ENCODE measurements at places on chromosomes 13 and 19.
A peak's percentile ranks its signal among the peaks of the same experiment; 100 is the strongest.

GRCh38 chr19:31717269-31717923, 368.2 kb upstream of the TSHZ3 start:
- no peak for DNase-seq

DNA sequence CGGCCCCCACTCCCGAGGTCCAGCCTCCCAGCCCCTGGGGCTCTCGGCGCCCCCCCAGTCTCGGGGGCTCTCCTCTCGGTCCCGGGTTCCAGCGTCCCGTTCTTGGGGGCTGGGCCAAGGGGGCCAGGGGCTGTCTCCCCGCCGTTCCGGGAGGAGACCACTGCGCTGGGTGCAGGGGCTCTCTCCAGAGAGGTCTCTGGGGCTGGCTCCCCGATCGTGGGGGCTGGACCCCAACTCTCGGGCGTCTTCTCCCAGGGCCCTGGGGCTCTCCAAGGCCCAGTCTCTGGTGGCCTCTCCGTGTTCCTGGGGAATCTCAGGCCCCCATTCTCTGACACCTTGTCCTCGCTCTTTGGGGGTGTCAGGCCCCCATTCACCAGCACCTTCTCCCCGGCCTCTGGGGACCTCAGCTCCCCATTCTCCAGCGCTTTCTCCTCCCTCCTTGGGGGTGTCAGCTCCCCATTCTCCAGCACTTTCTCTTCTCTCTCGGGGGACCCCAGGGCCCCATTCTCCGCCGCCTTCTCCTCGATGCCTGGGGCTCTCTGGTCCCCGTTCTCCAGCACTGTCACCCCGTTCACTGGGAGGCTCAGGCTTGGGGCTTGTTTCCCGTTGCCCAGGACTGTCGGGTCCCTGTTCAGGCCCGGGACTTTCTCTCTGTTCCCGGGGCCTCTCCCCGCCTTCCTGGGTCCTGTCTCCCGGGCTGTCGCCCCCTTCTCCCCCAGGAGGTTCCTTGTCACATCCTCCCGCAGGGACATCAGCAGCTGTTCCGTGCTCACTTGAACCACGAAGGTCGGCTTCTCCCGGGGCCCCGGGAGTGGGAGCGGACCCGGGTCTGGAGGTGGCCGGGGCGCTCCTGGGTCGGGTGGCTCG, 13.7 kb downstream of the LMTK3 start:
- no peak for DNase-seq

- no peak for DNase-seq
Observed at GRCh38 chr19:18895824-18896341, at the start of gene CERS1. TSS of gene CERS1 (minus strand) at chr19:18896158. CDS start at chr19:18896072, 86 bp downstream.

DNA sequence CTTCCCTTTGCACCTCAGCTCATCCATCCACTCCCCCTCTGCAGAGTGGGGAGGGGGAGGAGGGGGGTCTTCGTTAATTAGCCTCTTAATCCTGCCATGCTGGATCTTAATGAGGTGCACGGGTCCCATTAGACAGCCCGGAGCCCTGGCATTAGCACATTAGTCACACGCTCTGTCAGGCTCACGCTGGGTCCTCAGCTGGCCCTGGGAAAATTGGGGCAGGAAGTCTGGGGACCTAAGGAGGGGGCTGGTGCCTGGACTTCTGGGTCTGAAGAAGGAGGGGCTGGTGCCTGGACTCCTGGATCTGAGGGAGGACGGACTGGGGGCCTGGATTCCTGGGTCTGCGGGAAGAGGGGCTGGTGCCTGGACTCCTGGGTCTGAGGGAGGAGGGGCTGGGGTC, 444 bp upstream of the NCCRP1 start:
- DNase-seq: no peak

GRCh38 chr19:29415507-29415906, 110.3 kb upstream of the VSTM2B start:
- no peak for DNase-seq

GRCh38 chr13:104979281-104980030, 1556.0 kb downstream of the EFNB2 start:
- no peak for DNase-seq

DNA sequence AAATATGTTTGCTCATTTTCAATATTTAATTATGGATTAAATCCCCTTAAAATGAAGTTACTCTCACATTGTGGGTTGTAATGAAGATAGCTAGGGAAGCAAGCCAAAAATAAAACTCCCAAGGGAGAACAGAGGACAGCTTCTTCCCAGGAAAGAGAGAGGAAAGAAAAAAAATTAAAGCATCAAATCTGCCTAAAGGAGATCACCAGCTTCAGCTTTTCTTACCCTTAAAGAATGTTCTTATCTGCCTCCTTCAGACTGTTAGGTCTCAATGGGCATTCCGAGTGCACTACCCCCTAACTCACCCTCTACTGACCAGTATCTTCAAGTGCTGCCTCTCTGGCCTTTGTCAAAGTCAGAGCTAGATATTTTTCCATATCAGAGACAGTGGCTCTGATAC, 55.2 kb downstream of the XPO4 start:
- no peak for DNase-seq

GRCh38 chr13:23325191-23325590, 108.3 kb downstream of the SACS start:
- DNase-seq: no peak

GRCh38 chr19:56819166-56819565, 21.4 kb downstream of the PEG3 start:
- peak; percentile 24 for DNase-seq

All from esophagus muscularis mucosa (tissue), 4 donors.